ENCODE measurements at places on chromosomes 6 and 20. TPM values are rescaled to one million over a fixed set of nuclear protein-coding genes. Genes with fewer than 3 reads are reported as not detected.

Gene FOXQ1
- 0.39 TPM for total RNA-seq

Gene GLP1R
- not detected for total RNA-seq

Gene SGK1
- 79.5 TPM for total RNA-seq

Gene DOK5
- total RNA-seq: 2.1 TPM

Gene DNAH8
- total RNA-seq: not detected

Gene SAPCD1
- total RNA-seq: not detected

Gene BPI
- total RNA-seq: 0.13 TPM

Gene MSH5
- 5.0 TPM for total RNA-seq

Gene PACSIN1
- total RNA-seq: not detected

Gene OR2B6
- total RNA-seq: not detected

Gene CALHM6
- total RNA-seq: 2.0 TPM

Gene IL17F
- not detected for total RNA-seq

Gene SPTLC3
- 2.1 TPM for total RNA-seq

Gene PGBD1
- total RNA-seq: 7.2 TPM

Gene ARG1
- not detected for total RNA-seq

Gene HDGFL1
- not detected for total RNA-seq

Gene HCK
- total RNA-seq: not detected

Gene GABRR2
- under 0.01 TPM for total RNA-seq

Gene POU5F1
- total RNA-seq: not detected

Gene CABLES2
- total RNA-seq: 3.7 TPM

Gene PMEPA1
- 16.4 TPM for total RNA-seq

Gene TXLNB
- total RNA-seq: under 0.01 TPM

Gene PAK5
- not detected for total RNA-seq
